ENCODE measurements at places on chromosomes 5 and 9.
A peak's percentile ranks its signal among the peaks of the same experiment; 100 is the strongest.

DNA sequence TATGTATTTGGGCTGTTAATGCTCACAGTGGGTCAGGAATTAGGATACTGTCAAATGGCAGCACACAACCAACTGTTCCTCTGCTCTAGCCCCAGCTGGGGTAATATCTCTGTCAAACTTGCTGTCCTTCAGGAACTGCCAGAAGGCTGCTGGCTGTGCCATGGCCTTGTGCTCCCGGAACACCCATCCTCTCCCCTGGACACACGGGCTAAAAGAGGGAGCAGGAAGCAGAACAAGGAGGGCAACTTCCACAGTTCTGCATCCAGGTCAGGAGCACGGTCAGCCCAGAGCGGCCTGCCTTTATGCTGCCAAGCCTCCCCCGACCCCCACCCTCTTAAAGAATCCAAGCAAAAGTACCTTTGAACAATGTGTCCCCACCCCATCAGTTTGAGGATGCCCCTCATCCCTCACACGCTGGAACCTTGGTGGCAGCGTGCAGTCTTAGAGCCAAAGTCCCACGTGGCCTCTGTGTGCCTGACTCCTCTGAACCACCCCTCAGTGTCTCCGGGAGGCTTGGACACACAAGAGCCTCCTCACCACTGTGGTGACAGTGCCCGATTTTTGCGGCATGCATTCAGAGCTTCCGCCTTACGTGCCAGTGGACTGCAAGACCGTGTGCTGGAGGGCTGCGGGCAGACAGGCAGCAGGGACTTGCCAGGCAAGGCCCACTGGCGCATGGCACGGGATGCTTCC is 60.8 kb downstream of the PSMB7 start:
- DNase-seq: no peak

DNA sequence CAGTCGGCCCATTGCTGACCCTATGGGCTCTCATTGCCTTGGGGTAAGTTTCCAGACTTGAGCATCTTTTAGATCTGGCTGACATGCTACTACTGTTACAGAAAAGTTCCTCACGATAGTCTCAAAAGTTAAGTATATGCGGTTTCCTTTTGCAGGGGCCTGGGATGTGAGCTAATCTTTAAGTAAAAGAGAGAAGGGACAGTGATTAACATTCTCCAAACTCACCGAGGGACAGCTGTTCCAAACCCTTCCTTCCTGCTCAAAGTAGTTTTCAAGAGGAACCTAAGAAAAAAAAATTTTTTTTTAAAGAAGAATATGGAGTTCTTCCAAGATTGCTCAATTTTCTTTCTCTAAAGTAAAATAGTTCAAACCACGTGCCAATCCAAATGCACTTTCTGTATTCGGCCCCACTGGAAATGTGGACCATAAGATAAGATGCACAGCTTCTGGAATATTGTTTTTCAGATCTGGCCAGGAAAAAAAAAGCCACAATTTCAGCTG is 168.0 kb upstream of the SPRY4 start:
- no peak for DNase-seq

GRCh38 chr5:73940026-73940425 is 314.0 kb downstream of the ARHGEF28 start:
- DNase-seq: no peak

DNA sequence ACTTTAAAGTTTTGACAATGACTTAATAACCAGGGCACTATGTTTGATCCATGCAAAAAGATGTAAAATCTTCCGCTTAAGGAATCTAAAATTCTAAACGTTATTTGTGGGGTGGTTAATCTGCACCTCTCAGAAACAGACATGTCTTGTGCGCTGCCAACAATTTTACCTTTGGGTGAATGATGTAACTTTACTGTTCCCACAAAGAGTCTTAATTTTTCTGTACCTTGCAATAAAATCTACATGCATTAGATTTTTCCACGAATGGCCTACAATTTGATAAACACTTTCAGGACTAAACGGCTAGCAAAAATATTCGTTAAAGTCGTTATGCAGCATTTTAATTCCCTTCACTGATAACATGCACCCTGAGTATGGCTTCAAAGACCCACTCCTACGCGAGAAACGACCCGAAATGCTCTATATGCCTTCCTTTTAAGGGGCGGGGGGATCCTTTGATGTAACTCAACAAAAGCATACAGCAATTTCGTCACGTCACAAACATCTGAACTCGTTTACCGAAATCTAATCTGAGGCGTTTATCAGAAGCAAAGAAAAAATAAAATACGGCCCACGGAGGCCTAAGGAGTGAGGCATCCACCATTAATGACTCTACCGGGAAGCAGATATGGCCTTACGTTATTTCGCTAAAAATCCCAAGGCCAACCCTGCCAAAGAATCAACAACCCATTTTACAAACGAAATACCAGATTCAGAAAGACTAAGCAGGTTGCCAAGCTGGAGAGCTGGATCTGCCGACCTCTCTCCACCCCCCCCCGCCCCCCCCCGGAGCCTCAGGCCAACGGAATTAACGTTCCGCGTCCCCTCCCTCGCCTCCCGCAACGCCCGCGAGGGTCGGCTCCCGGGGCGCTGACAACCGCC is 621 bp downstream of the AK6 start:
- DNase-seq: no peak

GRCh38 chr5:94422812-94423211 is 195.6 kb downstream of the KIAA0825 start:
- DNase-seq: no peak

DNA sequence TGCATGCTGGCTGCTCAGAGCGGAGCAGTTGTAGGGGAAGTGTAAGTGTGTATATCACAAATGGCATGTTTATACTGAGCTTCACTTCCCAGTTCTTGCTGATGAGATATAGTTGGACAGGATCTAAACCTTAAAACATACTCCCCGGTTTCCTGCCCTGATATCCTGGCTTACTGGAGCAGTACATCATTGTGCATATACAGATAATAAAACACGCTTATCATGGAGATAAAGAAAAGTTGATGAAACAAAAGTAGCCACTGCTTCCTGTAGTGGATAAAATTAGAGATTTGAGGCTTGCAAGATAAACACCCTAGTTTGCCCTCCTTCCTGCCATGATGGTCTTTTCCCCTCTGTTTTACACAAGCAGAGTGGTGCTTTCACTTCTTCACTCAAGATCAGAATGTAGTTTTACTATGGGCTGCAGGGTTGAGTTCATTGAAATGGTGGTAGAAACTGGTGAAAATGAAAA is 15.0 kb downstream of the NPR3 start:
- DNase-seq: no peak

- no peak for DNase-seq
Measured at GRCh38 chr5:8363138-8363537, 494.2 kb downstream of the MTRR start.

GRCh38 chr5:115842952-115843351 is 1.2 kb downstream of the AP3S1 start:
- DNase-seq: no peak

GRCh38 chr9:78557540-78557939 is 260.6 kb downstream of the PSAT1 start:
- DNase-seq: no peak

DNA sequence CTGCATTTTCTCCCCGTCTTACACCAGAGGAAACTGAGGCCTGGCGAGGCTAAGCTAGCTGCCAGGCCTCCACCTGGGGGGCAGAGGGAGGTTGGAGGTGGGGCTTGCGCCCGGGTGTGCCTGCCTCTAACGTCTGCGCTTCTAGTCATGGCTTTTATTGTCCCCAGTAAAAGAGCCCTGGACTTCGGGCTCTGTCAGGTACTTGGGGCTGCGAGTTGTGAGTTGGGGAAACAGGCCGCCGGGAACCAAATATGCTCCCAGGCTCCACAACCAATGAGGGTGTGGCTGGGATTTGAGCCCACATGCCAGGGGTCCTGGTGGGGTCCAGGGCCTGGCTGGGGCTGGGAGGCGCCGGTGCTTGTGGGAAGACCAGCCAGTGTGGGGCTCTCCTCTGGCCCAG is 57.4 kb upstream of the NOTCH1 start:
- peak; percentile 87 for DNase-seq

DNA sequence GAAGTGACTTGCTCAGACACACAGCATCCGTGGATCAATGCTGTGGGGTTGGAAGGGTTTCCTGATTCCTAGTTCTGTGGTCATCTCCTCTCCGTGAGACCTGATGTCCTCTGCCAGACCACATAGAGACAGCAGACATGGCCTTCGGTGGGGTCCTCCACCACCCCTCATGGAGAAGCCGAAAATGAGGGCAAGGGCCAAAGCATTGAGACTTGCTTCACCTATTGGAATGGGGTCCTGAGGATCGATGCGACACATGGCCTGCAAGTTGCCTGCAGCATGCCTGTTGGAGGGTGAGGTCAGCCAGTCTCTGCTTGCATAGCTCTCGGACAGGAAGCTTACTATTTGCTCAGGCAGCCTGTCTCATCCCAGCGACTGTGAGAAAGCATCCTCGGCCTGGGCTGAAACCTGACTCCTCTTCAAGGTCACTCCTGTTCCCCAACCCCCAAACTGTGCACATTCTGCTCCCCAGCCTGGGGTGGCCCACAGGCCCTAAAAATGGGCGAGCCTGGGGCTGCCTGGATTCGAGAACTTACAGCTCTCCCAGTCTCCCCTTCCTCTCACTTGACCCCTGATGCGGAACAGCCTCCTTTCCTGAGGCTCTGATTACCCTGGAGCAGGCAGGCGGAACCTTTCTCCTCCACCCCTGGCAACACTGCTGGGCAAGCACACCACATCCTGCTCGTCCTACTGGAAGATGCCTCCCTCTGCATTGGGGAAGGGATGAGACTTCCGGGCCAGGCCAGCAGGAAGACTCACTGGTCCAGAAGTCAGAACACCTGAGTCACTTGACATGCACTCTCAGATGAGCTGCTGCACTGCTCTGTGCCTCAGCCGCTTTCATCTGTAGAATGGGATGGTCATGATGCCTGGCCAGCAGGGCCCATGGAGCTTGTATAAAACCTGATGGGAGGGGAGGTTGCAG is 186.9 kb downstream of the RGS3 start:
- no peak for DNase-seq

- DNase-seq: no peak
Measured at GRCh38 chr5:72459913-72460312, 47.3 kb downstream of the ZNF366 start.

- DNase-seq: no peak
Measured at GRCh38 chr5:125194883-125195282, 448.4 kb upstream of the ZNF608 start.

GRCh38 chr5:73433982-73434342 is 14.6 kb downstream of the FOXD1 start:
- no peak for DNase-seq

DNA sequence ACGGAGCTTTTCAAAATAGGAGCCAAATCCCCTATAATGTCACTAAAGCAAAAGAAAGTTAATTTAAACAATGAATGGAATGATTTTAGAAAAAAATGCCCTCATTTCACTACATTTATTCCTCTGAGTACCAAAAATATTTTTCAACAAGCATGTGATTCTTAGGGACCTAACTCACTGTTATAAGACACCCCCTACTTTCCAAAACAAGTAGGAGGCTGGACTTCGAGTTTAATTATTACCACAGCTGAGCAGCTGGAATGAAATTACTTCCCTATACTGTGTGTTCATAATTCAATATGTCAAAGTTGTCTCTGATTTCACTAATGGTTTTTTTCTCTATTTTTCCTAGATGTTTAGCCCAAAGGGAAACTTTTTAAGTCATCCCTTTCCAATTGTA is 61.6 kb downstream of the SAXO1 start:
- no peak for DNase-seq

GRCh38 chr9:123378025-123378424 is 22.0 kb downstream of the CRB2 start:
- DNase-seq: peak; percentile 51

GRCh38 chr5:132812781-132813598 is at the start of gene SOWAHA:
SOWAHA (plus strand) TSS chr5:132813302; CDS start chr5:132813622, 320 bp downstream.
- DNase-seq: peak; percentile 65

DNA sequence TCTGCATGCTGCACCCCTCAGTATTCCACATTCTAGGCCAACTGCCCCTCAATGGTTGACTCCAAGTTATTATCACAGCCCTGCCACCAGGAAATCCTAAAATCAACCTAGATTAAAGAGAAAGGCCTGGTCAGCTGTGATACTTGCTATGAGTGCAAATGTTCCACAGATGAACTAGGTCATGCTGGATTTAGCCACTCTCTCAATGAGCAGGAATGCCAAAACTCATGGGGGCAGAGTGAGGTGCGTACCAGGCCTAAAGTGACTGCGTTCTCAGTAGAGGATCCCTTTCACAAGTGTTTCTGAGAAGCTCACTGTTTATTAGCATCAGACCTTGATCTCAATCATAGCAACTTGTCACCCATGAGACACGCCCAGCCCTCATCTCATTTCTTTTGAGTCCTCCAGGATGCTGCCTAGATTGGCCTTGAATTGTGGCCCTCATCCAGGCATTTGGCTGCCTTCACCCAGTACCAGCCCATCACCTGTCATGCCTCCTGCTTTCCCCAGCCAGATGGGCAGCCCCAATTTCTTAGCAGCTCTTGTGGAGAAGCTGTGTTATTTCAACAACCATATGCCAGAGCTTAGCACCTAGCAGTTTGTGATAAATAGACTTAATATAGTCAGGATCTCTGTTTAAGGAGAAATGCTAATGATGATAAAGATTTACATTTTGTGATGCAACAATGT is 383.9 kb downstream of the CTNND2 start:
- DNase-seq: no peak
